Tibial nerve (tissue), 4 donors: ENCODE measurements at places on chromosomes 3 and 15. TPM values are rescaled to one million over a fixed set of nuclear protein-coding genes. Genes with fewer than 3 reads are reported as not detected.
A peak's percentile ranks its signal among the peaks of the same experiment; 100 is the strongest.

GRCh38 chr15:52337198-52337853 lies 41.7 kb upstream of the MYO5C start:
- DNase-seq: no peak

GRCh38 chr3:50272911-50273688 lies 4.2 kb downstream of the SEMA3B start:
- peak; percentile 95 for DNase-seq

- no peak for DNase-seq
Measured at GRCh38 chr15:42826251-42826890, 89.4 kb upstream of the CDAN1 start.

DNA sequence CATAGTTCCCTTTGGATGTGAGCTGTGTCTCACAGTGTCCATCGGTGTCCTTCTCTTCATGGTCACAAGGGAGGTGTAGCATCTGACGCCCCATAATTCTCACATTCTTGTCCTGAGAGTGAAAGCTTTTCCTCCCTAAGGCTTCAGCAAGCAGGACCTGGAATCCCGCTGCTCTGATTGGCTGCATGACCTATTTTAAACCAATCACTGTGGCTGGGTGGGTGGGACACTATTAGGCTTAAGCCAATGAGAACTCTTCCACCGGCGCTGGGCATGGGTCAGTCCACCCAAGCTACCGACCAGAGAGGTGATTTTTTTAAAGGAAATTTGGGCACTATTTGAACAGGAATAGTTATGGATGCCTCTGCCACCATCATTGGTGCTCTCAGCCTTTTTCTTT lies 385.9 kb downstream of the MFSD1 start:
- no peak for DNase-seq

DNA sequence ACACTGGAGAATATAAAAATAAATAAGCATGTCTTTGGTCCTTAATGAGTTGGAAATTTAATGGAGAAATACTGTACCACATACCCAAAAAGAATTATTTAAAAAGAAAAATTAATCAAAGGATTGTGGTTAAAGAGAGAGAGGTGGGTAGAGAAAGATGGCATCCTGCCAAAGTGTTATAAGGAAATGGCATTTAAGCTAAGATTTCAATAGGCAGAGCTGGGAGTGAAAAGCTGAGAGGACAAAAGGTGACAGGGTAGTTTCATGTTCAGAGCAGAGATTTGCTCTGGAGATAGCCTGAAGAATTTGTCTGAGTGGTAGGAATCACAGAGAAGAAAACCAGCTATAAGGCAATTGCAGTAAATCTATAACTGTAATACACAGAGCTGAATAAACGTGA lies 181.0 kb downstream of the SI start:
- no peak for DNase-seq

DNA sequence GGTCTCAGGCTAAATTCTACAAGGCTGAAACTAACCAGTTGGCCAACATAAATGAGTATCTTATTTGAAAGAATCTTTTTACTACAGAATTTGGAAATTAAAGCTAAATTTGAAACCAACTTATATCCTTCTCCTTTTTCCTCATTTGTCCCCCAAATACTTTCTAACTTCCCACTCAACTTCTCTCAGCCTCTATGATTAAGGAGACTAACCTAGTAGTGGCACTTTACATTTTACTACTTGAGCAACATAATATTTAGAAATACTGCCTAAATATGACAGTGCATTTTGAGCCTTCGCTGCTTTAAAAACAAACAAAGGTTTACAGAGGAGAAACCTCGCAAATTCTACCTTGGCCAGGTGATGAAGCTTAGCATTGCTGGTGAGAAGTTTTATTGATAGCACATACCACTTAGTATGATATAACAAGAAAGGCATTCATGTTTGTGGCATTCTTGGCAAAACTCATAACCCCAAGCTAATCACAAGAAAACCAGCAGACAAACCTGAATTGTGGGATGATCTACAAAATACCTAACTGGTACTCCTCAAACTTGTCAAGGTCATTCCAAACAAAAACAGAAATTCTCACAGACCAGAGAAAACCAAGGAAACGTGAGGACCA lies 432.1 kb upstream of the CFAP20DC start:
- DNase-seq: no peak

DNA sequence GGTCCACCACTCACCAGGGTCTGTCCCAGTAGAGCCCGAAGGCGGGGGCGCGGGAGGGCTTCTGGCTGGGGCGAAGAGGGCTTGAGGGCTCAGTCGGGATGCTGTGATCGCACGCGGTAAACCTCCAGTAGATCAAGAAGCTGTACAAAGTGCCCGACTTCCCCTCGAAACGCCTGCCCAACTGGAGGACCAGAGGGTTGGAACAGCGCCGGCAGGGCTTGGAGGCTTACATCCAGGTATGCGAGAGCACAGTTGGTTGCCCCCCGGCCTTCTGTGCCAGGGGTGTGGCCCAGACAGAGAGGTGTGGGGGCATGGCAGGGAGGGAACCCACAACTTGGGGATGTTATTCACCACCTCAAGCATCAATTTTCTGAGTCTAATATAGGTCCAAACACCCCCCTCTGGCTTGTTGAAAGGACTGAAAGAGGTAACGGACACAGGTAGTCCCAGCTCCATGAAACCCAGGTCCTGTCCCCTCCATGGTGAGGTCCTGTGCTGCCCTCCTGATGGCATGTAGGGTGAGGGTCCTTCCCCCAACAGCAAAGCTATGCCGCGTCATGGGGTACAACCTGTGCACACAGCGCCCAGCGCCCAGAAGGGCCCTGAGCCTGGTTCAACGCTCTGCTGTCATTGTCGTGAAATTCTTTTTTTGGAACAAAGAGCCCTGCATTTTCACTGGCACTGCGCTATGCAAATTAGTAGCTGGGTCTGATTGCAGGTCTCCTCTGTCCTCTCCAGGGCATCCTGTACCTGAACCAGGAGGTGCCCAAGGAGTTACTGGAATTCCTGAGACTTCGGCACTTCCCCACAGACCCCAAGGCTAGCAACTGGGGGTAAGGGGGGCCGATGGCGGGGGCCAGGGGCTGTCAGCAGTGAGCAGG lies 1.2 kb downstream of the SNX22 start:
- DNase-seq: no peak

DNA sequence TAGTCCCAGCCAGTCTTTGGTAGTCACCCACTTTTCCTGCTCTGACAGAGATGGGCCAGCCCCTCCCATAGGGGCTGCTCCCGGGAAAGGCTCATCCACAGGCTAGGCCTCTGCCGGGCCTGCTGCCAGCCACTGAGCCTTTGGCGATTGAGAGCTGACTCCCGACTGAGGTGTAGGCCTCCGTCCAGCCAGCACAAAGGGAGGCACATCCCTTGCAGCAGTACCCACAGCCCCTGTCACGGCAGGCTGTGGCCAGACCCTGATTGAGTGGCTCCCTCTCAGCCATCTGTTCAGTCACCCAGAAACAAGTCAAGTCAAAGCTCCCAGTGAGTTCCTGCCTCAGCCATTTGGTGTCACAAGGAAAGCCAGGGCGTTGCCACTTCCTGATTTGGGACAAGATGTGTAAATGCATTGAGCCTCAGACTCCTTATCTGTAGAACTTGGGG lies 6.2 kb upstream of the PAK6 start:
- no peak for DNase-seq

GRCh38 chr3:757711-758110 lies 335.1 kb upstream of the CNTN6 start:
- no peak for DNase-seq

DNA sequence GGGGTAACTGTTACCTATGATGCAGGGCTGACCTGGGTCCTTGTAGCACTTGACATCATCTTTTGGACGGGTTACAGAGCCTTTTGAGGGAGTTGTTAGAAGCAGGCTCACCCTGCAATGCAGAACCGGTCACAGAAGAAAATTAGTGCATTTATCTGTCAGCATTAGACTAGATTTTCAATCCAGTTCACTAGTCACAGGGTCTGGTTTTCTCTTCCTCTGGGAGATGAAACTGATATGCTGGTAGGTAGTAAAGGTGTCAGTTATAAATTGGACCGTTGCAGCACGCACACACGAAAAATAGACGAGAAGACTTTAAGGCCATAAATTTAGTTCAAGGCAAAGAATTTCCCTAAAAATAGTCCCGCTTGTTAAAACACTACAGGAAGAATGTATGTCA lies 532.3 kb upstream of the ATP11B start:
- DNase-seq: no peak

GRCh38 chr3:190013943-190014924 lies 106.5 kb downstream of the P3H2 start:
- DNase-seq: no peak

DNA sequence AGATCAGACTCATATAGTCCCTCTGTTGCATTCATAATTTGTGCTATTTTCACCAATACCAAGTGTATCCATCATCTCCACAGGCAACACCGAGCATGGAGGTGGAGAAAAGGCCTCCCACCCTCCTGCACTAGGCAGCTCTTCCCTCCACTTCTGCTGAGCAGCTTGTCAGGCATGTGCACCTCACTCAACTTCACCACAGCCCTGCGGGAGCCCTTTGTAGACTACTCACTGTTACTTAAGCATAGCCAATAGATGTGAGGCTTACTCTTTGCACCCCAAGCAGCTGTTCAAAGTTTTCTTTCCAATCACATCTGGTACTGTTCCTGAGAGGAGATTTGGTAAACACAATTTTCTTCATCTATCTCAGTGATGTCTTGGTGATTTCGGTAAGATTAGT lies 16.9 kb upstream of the GUCA1C start:
- no peak for DNase-seq

DNA sequence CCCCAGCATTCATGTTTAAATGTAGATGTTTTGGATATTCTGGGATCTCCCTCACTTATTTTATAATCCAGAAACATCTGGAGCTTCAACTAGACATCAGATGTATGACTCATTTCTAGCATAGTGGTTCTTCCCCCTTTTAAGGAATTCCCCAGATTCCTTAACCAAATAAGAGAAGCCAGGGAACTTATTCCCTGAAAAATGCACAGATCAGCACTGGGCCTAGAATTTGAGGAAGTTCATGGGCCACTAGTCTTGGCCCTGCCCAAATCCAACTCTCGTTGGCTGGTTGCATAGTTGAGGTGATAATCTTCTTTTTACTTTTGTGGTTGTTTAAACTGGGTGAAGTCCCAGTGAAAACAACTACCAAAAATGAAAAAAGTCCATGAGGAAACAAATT lies 20.4 kb downstream of the RARRES1 start:
- DNase-seq: no peak

GRCh38 chr15:70014860-70015490 lies 82.7 kb downstream of the TLE3 start:
- no peak for DNase-seq

- DNase-seq: no peak
Measured at GRCh38 chr15:100259266-100259665, 82.5 kb downstream of the ADAMTS17 start.

DNA sequence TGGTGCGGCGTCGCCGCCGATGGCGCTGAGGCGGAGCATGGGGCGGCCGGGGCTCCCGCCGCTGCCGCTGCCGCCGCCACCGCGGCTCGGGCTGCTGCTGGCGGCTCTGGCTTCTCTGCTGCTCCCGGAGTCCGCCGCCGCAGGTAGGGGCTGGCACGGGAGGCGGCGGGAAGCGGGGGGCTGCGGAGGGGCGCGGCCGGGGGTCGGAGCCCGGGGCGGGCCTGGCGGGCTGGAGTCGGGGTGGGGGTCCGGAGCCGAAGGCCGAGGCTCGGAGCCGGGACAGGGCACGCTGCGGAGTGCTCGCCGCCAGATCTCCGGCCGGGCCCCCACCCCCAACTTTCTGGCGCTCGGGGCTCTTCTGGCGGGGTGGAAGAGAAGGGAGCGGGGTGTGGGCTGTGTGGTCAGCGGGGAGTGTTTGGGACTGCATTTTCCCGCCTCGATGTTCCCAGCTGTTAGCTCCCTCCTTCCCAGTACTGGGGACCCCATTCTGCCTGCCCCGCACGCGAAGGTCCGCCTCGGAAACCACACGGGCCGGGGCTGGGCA lies 299 bp downstream of the TYRO3 start:
- DNase-seq: no peak

DNA sequence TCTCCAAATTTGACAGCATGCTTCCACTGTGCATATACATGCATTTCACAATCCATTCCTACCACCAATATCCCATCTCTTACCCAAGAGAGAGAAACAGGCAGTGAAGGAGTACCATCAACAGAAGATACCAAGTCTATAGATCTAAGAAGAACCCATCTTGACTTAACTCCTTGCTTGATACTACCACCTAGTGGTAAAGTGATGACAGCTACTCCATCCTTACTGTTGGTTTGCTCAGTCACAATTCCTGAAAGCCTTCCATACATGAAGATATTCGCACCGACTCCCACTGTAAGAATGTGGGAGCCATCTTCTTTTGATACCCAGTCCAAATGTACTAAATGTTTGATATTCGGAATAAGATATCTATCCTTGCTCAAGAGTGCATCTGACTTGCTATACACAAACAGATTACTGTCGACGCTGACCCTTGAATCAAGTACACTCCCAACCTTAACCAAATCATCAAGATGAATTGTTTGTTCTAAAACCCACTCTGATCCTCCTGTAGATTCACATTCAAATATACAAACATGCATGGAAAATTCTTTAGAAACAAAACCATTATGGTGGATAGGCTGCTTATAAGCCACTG lies 123.1 kb downstream of the DMXL2 start:
- no peak for DNase-seq

DNA sequence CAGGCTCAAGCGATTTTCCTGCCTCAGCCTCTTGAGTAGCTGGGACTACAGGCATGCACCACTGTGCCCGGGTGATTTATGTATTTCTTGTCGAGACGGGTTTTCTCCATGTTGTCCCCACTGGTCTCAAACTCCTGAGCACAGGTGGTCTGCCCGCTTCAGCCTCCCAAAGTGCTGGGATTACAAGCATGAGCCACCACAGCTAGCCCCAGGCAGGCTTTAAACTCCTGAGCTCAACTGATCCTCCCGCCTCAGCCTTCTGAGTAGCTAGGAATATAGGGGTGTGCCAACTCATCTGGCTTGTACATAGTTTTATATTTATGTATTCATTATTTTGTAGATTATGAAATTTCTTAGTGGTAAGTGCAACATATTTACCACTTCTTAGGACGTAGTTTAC lies 198.8 kb upstream of the MCTP2 start:
- DNase-seq: no peak

- no peak for DNase-seq
Measured at GRCh38 chr3:14797731-14798130, 21.0 kb upstream of the FGD5 start.

SLC27A2 gene
- total RNA-seq: not detected

DNAJC19 gene
- total RNA-seq: 28.8 TPM

CMTM8 gene
- 8.2 TPM for total RNA-seq

GOLGA8S gene
- total RNA-seq: 0.63 TPM
